ENCODE measurements at places on chromosomes 1 and 21. TPM values are rescaled to one million over a fixed set of nuclear protein-coding genes. Genes with fewer than 3 reads are reported as not detected.

The FCRLA gene
- total RNA-seq, result 0.19 TPM

The ETV3L gene
- total RNA-seq, result not detected

The ADGRB2 gene
- total RNA-seq, result 4.4 TPM

GRCh38 chr1:115186711-115187265 is 97.5 kb upstream of the TSPAN2 start:
- no peak for DNase-seq

DNA sequence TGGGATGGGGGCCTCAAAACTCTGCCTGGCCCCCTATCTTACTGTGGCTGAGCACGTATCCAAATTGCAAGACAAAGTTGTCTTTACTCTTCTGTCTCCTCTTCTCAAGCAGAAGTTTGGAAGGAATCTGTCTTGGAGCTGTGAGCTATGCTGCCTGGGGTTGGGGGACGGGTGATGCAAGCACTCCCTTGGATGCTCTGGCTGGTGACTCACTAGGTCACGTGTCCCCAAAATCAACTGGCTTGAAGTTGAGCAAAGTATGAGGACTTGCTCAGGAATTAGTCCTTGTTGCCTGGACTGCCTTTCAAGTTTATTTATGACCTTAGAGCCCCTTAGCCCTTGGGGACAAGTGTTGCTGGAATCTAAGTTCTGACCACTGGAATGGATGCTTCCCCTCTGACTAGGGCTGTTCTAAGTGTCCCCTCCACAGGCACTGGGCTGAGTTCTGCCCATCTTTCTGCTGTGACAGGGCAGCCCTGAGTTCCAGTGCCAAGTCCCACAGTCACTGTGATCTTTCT is 269.5 kb downstream of the HHAT start:
- peak; percentile 22 for DNase-seq

DNA sequence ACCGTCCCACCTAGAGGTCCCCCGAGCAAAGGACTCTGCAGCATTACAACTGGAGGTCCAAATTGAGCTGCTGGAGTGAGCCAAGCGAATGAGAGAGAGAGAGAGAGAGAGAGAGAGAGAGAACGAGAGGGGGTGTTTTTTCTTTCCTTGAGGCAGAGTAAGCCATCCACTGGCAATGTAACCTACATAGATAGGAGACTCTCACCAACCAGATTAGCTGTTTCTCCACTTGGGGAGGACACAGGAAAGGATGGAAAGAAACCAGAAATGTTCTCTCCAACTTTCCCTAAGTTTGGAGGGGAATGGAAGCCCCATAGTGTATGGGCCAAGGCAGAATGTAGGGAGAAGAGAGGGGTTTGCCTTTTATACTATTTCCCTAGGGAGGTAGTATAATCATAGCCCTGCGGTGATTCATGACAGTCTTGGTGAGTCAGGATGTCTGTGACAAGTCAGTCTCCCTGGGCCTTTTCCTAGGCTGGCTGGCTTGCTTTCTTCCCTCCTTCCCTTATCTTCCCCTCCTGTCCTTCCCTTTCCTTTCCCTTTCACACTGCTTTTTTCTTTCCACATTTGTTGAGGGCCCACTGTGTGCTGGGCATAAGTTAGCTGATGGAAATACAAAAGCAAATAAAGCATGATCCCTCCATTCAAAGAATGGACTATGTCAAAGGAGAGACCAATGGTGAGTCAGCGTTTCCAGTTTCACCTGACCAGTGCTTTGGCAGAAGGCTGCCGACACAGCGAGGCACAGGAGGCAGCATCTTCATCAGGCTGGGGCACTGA is 7.1 kb downstream of the FNDC7 start:
- no peak for DNase-seq

DNA sequence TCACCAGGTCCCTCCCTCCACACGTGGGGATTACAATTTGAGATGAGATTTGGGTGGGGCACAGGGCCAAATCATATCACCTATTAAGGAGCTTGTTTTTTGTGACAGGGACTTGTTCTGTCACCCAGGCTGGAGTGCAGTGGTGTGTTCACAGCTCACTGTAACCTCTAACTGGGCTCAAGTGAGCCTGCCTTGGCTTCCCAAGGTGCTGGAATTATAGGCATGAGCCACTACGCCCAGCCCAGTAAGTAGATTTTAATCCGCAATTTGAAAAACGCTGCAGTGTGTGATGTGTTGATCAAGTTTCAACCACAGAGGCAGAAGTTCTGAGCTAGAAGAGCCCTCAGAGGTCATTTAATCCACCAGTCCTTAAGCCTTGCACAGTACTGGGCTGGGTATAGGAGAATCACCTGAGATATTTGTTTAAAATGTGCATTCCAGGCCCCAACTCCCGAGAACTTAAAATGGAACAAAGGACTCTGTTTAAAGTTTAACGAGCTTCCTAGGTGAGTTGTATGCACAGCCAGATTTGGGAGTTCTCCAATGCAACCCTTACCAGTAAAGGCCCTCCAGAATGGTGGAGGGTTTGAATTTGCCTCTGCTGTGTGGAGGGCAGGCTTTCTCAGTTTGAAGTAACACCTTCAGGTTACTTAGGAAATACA is 13.4 kb downstream of the RPL11 start:
- DNase-seq, result no peak

- no peak for DNase-seq
Observed at GRCh38 chr1:44642925-44643324, 31.4 kb downstream of the TMEM53 start.

- peak; percentile 95 for DNase-seq
Observed at GRCh38 chr1:21337928-21338572, 47.8 kb upstream of the ECE1 start.

DNA sequence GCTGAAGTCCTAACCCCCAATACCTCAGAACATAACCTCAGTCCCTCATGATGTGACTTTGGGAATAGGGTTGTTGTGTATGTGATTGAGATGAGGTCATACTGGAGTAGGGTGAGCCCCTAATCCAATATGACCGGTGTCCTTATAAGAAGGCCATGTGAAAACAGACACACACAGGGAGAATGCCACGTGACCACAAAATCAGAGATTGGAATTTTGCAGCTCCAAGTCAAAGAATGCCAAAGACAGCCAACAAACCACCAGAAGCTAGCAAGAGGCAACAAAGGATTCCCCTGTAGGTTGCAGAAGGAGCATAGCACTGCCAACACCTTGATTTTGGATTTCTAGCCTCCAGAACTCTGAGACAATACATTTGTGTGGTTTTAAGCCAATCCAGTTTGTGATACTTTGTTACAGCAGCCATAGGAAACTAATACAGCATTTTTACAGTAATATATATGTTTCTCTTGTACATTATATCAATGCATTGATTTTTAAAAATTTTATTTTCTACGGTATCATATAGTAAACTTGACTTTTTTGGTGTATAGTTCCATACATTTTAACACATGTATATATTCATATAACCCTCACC is 5.4 kb downstream of the ZSWIM5 start:
- DNase-seq, result no peak

DNA sequence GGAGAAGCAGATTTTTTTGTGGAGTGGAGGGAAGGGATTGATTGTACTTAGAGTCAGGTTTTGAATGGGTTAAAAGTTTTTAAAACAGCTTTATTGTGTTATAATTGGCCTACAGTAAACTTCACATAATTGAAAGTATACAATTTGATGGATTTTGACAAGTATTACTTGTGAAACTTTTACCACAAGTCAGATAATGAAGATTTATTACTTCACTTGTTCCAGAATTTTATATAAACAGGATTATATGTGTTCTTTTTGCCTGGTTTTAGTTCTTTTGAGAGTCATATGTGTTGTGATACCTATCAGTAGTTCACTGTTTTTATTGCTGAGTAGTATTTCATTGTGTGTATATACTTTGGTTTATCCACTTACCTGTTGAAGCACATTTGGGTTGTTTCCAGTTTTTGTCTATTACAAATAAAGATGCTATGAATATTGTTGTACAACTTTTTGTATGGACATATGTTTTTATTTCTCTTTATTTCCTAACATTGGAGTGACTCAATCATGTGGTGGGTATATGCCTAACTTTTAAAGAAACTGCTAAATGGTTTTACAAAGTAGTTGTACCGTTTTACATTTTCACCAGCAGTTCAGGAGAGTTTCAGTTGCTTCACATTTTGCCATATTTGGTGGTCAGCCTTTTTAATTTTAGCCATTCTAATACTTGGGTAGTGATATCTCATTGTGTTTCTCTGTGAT is 71.0 kb downstream of the DYRK1A start:
- no peak for DNase-seq

DNA sequence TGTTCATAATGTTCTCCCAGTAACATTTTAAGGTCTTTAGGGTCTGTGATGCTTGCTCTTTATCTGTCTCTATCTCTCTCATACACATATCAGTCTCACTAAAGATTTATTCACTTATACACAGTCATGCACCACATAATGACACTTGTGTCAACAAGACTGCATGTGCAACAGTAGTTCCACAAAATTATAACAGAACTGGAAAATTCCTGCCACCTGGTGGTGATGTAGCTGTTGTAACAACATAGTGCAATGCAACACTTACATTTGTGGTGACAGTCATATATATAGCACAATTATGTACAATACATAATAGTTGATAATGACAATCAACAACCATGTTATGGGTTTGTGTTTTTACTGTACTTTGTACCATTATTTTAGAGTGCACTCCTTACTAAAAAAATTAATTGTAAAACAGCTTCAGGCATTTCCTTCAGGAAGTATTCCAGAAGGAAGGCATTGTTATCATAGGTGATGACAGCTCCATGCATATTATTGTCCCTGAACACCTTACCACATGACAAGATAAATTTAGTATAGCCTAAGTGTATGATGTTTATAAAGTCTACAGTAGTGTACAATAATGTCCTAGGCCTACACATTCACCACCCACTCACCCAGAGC is 8.1 kb downstream of the TDRD5 start:
- DNase-seq, result no peak

DNA sequence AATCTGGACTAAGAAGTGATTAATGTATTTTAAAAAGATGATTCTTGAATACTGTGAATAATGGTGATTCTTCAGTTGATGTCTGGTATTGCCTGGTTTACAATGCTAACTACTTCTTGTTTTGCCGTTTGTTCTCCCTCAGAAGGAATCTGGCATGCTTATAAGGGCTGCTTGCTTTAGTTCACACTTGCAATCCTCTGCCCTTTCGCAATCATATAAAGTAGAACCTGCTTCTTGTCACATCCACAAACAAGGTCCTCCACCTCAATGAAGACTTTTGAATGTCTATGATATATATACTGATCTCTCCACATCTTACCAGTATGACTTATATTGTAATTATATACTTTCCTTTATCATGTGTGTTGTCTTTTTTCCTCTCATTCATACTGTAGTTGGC is 92.6 kb downstream of the ADGRL4 start:
- no peak for DNase-seq

GRCh38 chr1:179708434-179709195 is 34.5 kb upstream of the FAM163A start:
- no peak for DNase-seq
